ENCODE measurements at places on chromosomes 2 and 18. TPM values are rescaled to one million over a fixed set of nuclear protein-coding genes. Genes with fewer than 3 reads are reported as not detected.

GRCh38 chr2:75030218-75031009, 72.0 kb downstream of the POLE4 start:
- DNase-seq = no peak

DNA sequence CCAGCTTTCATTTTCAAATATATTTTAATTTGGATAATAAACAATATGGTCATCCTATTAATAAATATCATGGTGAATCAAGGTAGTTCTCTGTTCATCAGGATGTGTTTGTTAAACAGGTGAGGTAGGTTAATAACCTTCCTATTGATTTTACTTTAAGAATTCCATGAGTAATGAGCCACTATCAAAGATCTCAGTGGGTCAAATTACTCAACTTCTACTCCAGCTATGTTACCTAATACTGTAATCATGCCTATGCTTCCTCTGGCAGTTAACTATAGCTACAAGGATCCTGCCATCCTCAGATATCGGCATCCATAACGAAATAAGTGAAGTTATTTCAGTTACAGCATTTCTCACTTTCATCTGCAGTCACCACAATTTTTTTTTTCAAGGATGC, 289.6 kb upstream of the SLC8A1 start:
- DNase-seq = no peak

DNA sequence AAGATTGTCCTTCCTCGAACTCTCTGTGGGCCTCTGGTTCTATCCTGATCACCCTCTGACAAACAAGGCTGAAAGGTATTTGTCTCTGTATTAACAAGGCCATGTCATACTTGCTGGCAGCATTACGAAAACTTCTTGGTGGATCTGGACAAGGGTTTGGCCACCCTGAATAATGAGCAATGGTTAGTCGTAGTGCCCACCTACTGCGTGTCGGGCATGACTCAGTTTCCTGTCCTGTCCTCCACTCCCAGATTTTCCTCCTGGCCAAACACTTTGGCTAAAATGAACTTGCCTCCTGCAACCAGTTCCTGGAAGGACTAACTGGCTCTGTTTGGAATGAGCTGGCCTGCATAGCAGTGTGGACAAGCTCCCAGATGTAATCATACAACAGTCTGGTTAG, 198.5 kb upstream of the SMIM21 start:
- DNase-seq = no peak

GRCh38 chr2:37560241-37560848, 111.1 kb downstream of the CDC42EP3 start:
- no peak for DNase-seq

DNA sequence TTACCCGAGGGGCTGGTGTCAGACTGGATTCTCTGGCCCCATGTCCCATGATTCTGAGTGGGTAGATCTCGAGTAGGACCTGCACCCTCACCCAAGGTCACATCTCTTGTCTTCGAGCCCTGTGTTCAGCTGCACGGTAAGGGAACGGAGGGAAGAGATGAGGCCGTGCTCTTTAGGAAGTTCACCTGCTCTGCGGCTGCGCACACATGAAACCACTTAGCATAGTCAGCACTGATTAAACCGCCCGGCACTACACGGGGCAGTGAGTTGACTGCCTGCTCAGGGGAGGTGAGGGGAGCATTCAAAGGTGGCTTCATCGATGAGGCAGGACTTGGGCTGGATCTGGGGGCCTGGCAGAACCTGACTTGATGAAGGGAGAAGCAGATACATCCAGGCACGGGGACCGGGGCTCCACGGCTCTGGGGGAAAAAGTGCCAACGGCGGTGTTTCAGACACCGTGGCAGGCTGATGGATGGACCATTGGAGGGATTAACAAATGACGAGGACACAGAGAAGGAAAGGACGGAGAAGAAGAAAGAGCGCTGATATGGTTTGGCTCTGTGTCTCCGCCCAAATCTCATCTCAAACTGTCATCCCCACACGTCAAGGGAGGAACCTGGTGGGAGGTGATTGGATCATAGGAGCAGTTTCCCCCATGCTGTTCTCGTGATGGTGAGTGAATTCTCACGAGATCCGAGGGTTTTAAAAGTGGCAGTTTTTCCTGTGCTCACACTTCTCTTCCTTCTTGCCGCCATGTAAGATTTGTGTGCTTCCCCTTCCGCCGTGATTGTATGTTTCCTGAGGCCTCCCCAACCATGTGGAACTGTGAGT, 248.6 kb downstream of the CYP26B1 start:
- no peak for DNase-seq

The GCG gene
- total RNA-seq = not detected

The FAM124B gene
- total RNA-seq = not detected

The IL18RAP gene
- total RNA-seq = not detected

The C2orf66 gene
- not detected for total RNA-seq

Data from epithelial cell of proximal tubule (primary cell).